ENCODE measurements at places on chromosomes 4 and X. TPM values are rescaled to one million over a fixed set of nuclear protein-coding genes. Genes with fewer than 3 reads are reported as not detected.

DNA sequence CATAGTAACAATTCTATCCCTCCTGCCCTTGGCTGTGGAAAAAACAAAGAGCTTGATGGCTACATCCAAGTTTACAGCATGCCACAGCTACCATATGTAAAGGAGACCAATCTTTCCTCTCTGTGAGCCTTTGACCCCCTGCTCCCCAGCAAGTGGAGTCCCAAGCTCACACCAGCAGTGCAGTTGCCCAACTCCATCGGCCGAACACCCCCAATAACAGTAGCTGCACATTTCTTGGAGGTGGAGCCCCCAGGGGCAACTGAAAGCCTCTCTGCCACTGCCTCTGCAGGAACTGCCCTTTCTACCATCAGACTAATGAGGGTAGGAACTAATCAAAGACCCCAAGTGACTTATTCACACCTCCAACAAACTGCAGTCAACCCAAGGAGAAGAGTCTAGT is 81.0 kb upstream of the TCEAL2 start:
- no peak for DNase-seq

GRCh38 chrX:150212672-150213480 is 150.2 kb upstream of the MAMLD1 start:
- DNase-seq, result peak; percentile 34

DNA sequence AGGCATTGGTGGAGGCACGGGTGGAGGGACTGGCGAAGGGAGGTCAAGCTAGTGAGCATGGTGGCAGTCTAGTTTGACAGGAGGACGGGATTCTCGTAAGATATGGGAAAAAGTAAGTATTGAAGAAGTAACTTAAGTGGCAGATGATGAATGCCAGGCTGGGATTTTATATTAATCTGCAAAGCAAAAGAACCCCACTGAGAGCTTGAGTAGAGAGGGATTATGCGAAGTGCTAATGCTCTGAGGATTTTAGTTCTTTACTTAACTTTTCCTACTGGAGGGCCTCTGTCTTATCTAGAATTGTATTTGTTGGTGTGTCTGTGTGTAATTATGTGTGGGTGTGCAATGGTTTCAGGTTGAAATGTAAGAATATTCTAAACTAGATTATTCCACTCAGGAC is 327.9 kb downstream of the FAT4 start:
- DNase-seq, result peak; percentile 9

GRCh38 chr4:43682551-43682950 is 766.1 kb downstream of the KCTD8 start:
- no peak for DNase-seq

DNA sequence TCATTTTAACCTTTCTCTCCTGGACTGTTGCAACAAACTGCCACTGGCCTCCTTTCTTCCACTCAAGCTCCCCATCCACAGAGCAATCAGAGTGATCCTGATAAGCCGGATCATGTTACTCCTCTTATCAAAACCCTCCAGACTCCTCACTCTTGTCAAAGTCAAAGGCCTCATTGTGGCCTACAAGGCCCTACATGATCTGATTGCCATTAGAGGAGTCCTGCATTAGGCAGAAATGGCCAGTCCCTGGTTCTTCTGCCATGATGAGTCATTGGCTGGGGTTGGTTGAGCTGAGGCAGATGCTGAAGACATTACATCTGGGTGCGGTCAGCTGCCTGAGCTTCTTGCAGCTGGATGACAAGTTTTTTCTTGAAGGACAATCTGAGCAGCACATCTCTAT is 32.7 kb upstream of the CASK start:
- DNase-seq, result no peak

DNA sequence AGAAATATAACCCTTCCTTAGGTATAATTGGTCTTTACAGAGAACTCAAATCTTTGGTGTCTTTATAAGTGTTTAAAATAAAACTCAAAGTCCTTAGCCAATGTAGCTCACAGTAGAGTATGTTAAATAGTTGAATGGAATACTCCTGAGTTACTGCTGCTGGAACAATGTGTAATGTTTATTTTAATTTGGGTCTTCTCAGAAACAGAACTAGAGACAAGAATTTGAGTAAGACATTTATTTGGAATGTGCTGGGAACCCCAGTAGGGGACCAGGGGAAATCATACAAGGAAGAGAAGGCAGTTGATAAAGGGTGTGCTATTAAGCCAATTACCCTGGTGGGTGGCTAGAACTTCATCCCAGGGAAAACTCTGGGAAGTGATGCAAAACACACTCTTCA is 240.4 kb upstream of the LDB2 start:
- no peak for DNase-seq

GRCh38 chrX:7606039-7606652 is 236.8 kb upstream of the VCX start:
- DNase-seq, result no peak

DNA sequence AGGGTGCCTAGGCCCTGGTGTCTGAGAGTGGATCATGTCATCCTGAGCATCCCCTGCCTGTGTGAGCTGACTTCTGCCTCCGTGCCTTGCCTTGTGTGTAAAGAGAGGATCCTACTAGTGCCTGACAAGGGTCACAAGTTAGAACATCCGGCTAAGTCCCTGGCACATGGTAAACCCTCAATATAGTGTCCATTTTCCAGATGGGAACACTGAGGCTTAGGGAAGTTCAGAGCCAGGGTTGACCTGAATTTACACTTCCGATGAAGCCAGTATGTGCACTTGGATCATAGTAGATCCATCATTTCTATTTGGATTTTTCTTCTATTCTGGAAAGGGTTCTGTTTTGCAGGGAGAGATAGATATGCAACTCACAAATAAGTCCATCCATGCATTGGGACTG is 12.5 kb upstream of the PSAPL1 start:
- DNase-seq, result no peak

DNA sequence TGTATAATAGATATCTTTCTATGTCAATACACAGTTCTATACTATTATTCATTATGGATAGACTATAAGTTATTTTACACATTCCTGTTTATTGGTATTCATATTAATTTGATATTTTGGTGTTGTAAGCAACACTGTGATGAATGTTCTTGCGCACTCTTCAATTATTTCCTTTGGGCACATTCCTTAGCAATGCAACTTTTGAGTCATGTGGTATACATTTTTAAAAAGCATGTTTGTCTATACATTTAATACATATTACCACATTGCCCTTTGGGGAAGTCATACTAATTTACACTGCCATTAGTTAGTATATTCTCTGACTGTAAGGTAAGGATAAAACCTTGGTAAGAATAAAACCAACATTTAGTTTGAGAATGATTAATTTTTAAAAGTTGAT is 21.0 kb downstream of the FRAS1 start:
- no peak for DNase-seq

- peak; percentile 63 for DNase-seq
Measured at GRCh38 chrX:129606918-129607317, 47.8 kb downstream of the APLN start.

DNA sequence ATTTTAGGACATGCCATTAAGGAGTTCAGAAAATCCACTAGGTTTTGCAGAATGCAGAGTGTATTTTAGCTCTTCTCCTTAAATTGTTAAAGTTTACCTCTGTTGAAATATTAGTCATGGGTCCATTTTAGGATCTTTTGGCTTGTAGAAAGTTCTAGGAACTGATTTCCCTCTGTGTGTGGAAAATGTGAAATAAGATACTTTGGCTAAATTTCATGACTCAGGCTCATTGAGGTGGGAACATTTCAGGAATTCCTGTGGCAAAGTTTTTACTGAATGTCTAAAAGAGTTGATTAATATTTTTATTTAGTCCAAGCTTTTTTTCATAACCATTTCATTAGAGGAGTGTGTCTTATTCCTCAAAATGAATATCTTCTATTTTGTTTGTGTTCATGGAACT is 7.0 kb downstream of the FHIP1A start:
- no peak for DNase-seq

DNA sequence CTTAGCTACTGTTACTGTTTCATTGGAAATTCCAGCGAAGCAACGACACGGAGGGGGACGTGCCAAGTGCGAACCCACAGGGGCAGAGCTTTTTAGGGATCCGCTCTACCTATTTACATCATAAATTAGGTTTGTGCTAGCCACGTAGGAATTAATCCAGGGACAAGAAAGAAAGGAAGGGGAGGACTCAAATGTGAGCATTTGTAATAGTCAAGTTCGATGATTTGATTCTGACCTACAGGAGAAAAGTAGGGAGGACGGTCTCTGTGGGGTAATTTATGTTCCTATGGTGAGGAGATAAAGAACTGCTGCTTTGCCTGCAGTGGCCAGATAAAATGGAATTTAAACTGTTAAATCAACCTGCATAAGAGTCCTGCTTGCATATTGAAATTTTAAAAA is 1.7 kb downstream of the INTS6L start:
- DNase-seq, result no peak

DNA sequence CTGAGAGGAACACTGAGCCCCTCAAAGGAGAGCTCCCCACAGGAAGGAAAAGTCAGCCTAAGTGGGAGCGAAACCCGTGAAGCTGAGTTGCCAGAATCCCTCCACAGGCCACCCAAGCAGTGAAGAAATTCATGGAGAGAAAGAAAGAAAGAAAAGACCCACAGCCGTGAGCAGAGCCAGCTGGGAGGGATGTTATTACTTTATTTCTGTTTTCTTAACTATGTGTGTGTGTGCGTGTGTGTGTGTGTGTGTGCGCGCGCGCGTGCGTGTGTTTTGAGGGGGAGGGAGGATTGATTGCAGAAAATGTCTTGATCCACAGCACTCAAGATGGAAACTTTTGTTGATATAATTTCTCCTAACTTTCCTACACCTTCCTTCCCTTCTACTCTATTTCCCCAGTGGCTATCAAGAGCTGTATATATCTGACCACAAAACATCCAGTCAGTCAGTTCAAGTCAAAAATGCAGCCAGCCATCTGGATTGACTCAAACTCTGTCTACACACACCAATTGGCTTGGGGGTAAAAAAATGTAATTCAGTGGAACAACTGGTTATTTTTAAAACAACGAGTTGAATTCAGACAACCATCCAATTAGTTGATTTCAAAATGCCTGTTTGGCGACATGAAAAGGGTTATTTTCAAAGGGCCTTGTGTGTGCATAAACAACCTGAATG is 13.8 kb upstream of the GPC3 start:
- DNase-seq, result no peak

DNA sequence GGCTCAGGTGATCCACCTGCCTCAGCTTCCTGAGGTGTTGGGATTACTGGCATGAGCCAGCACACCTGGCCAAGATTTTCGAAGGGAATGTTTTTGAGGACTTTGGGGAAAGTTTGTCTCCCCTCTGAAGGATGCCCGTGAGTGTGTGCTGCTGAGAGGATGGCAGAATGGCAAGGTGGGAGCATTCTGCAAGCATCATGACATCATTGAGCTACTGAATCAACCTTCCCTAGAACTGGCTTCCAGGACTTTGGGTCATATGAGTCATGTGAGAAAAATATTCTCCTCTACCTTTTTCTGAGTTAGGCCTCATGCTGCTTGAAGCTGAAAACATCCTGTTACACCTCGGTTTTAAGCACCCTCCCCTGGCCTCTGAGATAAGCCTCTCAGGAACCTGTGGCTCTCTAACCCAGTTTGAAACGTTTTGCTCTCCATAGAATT is 31.0 kb downstream of the TMEM131L start:
- DNase-seq, result no peak

DNA sequence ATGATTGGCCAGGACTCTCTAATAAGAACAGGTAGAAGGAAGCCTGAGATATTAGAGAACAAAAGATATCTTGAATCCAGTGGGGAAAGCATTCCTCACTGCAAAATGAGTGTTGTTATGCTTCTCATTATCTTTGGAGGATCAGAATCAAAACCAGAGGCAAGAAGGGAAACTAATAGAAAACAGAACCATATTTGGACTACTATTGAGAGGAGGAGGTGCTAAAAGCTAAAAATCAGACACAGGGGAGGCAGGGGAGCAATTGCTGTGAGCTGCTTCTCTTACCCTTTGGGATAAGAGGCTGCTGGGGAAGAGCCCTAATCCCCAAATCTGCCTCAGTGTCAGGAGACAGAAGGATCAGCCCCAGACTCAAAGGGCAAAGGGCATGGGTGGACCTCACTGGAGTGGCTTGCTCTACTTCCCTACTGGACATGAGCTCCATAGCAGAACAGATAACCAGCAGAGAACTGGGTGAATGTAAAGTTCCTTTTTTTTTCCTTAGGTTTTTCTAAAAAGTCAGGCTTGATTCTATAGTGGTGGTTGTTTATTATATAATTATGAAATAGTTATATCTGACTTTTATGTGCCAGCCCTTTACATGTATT is 60.1 kb downstream of the SEPTIN11 start:
- no peak for DNase-seq

DNA sequence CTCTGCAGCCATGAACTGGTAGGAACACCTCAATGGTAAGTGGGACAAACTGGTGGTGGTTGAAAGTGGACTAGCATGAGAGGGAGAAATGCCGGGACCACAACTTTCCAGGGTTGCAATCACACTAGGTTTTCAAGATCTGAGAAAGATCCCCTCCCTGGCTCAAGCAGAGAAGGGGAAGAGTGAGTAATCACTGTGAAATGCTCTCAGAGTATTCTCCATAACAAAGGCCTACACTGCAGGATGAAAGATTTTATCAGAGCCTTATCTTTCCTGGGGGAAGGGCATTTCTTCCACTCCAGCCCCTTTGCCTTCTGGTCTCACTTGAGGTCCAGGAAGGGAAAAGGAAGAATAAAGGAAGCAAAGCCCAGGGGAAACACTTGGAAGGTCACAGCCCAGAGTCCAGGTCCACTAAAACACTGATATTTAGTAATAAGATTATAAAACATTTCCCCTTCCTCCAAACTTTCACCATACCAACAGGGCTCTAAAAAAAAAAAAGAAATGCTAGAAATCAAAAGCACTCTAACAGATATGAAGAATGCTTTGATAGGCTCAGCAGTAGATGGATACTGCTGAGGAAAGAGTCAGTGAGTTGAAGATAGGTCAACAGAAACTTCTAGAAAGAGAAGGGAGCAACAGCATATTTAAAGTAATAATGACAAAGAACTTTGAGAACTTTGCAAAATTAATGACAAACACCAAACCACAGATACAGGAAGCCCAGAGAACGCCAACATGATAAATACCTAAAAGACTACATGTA is 95.9 kb downstream of the WDFY3 start:
- DNase-seq, result peak; percentile 13

GRCh38 chr4:56976837-56977320 is 527 bp downstream of the NOA1 start:
- DNase-seq, result peak; percentile 64

DNA sequence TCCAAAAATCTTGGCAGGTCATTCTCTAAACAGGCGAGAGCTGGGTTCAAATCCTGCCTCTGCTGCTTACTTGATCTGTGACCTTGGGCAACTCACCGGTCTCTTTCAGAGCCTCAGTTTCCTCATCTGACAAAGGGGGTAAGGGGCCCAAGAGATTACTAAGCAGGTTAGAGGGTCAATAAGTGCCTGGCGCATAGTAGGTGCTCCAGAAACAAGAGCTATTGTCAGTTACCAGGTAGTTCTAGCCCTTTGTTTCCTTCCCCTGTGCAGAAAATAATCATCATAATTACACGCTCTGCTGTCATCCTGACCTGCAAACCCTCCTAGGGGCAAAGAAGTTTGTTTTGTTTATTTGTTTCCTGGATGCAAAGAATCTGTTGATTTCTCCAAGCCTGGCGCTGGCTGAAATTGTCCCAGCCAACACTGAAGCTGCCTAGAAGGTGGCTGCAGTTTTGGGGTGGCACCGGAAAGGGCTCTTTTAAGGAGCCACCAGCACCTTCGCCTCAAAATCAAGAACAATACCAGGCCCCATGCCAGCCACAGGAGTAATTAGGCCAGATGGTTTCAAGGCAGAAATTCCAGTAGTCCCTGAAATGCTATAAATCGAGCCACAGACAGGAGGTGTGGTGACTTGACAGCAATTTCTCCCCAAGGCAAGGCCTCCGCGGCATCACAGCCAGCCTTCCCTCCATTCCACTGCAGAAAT is 10.2 kb upstream of the KIAA0232 start:
- no peak for DNase-seq

The ATP8A1 gene
- 46.1 TPM for total RNA-seq

The ASB5 gene
- total RNA-seq, result not detected

The FHIP1A gene
- 25.7 TPM for total RNA-seq
